ENCODE measurements at places on chromosomes 6 and 20. TPM values are rescaled to one million over a fixed set of nuclear protein-coding genes. Genes with fewer than 3 reads are reported as not detected.

Gene VWA7
- total RNA-seq: not detected

Gene MAP7
- 0.52 TPM for total RNA-seq

Gene ZSCAN16
- total RNA-seq: 1.2 TPM

Gene MOG
- total RNA-seq: not detected

Gene PAX1
- not detected for total RNA-seq

Measured in myocyte (in vitro differentiated cells).